ENCODE measurements at places on chromosomes 2 and 18.

DNA sequence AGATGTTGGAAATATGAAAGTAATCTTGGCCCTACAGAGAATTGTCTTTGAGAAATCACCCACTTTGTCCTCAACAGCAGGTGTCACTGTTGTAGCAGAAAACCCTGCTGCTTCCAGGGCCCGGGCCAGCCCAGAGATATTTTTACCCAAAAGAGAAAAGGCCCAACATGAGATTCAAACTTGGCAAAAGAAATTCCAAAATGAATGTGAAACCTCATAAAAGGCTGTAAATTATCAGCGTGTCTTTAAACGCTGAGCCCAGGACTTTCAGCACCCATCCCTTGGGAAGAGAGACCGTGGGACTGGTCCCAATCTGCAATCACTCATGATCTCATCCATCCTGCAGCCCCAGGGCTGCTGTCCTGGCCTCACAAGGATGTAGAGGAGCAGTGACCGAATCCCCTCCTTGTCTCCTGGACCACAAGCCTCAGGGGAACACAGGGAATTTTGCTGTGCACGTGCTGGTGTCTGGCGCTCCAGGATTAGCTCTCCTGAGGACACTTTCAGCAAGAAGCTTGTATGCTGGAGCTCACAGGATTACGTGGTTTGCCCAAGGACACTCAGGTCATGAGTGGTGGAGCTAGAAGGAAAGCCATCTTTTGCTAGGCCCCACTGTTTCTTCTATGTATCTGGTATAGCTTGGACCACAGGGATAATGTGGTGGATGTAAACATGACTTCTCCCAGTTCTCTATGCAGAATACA, 202.1 kb downstream of the RNF144A start:
- DNase-seq, result no peak

GRCh38 chr2:105377871-105378270, 21.0 kb downstream of the FHL2 start:
- DNase-seq, result no peak

- no peak for DNase-seq
Observed at GRCh38 chr2:177668617-177669016, 276.0 kb downstream of the AGPS start.

- no peak for DNase-seq
Observed at GRCh38 chr18:31438402-31438801, 9.1 kb upstream of the DSG3 start.

DNA sequence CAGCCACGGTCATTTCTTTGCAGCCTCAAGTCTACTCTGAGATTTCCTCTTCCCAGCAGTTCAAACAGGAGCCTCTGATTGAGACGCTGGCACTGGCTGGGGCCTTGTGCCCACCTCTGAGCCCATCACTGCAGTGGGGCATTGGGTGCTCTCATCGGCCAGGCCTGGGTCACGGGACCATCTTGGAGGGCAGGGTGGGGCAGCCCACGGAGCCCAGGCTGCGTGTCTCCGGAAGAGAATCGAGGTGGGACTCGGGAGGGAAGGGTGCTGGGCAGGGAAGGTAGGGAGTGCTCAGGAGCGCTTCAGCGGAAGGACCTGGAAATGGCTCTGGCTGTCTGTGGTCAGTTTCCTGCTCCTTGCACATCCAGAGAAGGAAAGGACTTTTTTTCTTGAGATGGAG, 82.4 kb downstream of the RTP5 start:
- no peak for DNase-seq

GRCh38 chr2:69012310-69013141, 453 bp upstream of the ANTXR1 start:
- DNase-seq, result no peak

- DNase-seq, result no peak
Observed at GRCh38 chr2:144240656-144241339, 279.1 kb downstream of the ZEB2 start.

- no peak for DNase-seq
Observed at GRCh38 chr2:121617042-121617599, 32.1 kb downstream of the CLASP1 start.

DNA sequence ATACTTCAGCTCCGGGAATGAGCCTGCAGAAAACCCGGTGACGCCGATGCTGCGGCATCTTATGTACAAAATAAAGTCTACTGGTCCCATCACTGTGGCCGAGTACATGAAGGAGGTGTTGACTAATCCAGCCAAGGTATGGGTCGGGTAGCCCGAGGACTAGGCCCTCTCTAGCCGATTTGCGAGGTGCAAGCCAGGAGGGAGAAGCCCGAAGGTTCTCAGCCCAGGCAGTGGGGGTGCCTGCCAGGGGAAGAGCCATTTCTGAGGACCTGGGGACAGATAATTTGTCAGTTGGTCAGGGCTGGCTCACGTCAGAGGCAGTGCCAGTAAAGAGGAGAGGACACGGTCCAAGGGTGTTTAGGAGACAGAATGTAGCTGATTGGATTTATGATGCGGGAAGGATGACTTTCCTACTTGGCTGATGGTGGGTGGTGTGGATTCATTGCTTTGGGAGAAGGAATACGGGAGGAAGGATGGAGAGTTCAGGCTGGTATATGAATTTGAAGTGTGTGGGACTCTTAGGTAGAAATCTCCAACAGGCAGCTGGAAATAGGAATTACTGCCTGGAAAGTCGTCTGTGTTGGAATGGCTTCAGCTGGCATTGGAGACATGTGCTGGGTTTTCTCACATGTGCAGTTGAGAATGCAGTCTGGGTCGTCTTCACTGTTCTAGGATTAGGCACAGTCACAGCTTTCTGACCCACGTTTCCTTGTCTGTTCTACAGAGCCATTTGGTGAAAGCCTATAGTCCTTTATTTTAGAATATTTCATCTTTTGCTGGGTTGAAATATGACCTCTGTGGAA, 874 bp downstream of the NDUFAF7 start:
- no peak for DNase-seq

GRCh38 chr2:29309090-29310029, 194.1 kb downstream of the CLIP4 start:
- no peak for DNase-seq

- DNase-seq, result no peak
Observed at GRCh38 chr2:190344276-190344827, 963 bp downstream of the INPP1 start.

- DNase-seq, result no peak
Observed at GRCh38 chr2:84891355-84892010, 10.6 kb upstream of the TRABD2A start.

- no peak for DNase-seq
Observed at GRCh38 chr18:24014986-24015638, 558 bp downstream of the TTC39C start.

GRCh38 chr2:153584244-153584643, 105.7 kb upstream of the RPRM start:
- DNase-seq, result no peak

- DNase-seq, result no peak
Observed at GRCh38 chr2:176385219-176385759, 116.0 kb downstream of the MTX2 start.

DNA sequence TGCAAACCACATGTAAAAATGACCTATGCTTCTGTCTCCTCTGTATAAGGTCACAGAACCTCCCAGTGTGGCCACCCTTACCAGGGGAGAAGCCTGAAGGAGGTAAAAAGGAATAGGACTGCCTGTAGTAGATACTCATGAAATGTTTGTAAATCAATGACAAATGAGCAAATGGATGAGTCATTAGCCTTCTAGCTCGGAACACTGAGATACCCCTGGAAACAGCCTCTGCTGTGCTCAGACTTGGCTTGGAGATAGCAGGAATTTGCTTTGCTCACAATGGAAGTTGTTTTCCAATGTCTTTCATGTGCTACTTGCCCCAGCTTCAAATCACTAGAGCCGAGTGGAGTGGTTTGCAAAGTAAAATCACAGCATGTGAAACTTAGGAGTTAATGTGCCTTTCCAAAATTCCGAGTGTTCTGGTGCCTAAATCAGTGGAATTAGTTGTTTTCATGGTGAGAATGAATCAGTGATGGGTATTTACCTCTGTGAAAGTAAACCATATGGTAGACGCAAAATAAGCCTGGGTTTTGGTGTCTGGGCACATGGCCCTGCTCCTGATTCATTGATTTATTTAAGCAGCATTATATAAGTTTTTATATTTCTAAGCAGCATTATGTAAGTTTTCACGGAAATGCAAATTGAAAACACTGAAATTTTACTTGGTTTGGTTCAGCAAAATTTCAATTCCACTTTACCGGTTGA, 154.0 kb upstream of the MAP3K20 start:
- no peak for DNase-seq

DNA sequence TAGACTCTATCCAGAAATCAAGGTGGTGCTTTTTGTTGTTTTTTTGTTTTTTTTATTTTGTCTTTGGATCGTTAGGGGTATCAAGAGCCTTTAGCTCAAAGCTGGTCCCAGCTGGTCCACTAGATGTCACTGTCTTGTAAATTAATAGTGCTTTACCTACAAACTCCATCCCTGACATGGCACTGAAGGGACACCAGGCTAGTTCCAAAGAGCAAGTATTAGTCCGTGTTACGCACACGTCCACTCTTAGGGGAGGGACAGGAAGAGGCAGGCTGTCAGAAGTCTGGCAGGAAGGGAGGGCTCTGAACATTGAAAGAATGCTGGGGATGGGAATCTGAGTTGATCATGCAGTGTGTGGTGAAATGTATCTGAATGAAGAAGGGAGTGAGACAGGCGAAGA, 85.9 kb upstream of the CCBE1 start:
- no peak for DNase-seq

- DNase-seq, result no peak
Observed at GRCh38 chr2:191049728-191050639, 36.0 kb upstream of the STAT1 start.

- DNase-seq, result no peak
Observed at GRCh38 chr2:38499548-38500282, 103.0 kb downstream of the HNRNPLL start.

- DNase-seq, result peak; percentile 3
Observed at GRCh38 chr18:35376393-35376741, 770 bp downstream of the ZNF396 start.

GRCh38 chr2:43329637-43330036, 103.2 kb upstream of the ZFP36L2 start:
- no peak for DNase-seq

- DNase-seq, result no peak
Observed at GRCh38 chr2:229712136-229712535, 2.2 kb downstream of the DNER start.

DNA sequence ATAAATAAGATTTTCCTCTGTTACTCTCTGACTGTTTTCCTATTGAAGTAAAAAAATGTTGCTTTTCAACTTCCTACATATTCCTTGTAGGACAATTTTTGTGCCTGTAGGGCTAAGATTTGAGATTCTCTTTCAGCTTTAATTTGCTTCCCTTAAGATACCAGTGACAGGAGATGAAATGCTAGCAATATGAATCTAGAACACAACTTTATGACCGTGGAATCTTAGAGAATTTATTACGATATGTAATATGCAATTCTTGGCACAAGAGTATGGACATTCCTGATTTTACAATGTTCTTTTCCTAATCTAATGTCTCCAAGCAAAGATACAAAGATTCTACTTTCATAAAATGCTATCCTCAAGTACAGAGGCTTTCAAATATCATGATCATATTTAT, 180.9 kb downstream of the KCNE4 start:
- DNase-seq, result no peak

- no peak for DNase-seq
Observed at GRCh38 chr2:2879781-2880180, 497.8 kb downstream of the EIPR1 start.

DNA sequence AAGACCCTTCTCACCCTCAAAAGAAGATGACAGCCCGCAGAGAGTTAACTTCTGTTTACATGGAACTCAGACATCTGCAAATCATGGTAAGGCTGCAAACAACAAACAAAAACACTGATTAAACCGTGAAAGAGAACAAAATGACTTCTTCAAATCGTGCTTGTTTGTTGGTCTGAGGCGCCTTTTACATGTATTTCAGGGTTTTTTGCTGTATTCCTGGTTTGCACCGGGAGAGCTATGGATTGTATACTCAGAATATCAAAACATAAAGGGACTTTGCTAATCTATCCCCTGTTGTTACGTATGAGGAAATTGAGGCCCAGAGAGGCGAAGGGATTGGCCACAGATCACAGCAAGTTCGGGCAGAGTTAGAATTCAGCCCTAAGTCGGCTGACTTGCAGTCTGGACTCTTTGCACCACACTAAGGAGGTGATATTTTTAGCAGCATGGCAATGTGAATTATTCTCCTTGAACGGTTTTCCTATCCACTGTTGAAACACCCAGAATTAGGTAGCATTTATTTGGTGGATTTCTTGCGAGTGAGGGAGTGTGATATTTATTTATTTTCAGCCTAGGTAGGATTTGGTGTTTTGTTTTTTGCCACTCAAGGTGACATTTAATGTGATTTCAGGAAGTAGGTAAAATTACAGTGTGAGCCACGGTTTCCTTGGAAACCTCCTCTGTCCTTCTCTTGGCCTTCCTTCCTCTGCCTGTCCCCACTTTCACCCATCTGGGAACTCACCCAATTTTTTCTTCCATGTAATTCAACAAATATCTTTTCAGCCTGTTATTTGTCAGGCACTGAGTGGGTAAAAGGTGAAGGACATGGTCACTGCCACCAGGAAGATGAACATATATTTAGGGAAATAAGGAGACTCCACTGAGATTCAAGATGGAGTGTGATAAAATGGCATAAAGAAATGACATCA, 980 bp upstream of the PDE6D start:
- no peak for DNase-seq

DNA sequence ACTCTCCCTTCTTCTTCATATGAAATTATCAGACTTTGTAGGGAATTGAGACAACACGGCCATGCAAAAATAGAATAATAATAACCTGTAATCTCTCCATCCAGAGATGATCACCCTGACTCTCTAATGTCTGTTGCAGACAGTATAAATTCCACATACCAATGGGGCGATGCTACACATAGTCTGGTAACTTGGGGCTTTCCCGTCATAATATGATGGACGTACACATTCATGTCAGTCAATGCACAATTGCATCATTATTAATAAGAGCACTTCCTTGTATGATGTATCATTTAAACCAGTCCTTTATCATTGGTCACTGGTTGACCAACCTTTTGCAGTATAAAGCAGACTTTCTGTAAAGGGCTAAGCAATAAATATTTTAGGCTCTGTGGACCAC, 39.5 kb upstream of the SCLY start:
- DNase-seq, result no peak

- no peak for DNase-seq
Observed at GRCh38 chr18:25516121-25516520, 164.2 kb upstream of the ZNF521 start.

DNA sequence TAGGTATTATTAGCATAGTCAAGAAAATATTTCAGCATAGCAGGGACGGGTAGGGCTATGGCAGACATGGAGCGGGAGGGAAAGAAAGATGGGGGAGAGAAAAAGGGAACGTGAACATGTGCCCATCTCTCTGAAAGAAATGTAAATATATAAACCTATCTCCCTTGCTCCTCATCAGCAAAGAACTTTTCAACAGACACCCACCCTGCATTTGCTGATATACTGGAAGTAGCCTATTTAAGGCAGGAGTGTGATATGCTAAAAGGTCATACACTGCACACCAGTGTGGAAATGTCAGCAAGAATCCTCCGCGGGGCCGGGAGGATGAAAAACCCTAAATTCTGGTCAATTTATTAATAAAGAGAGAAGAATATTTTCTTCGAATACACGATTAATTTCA, 1.7 kb downstream of the MBOAT2 start:
- DNase-seq, result no peak

- no peak for DNase-seq
Observed at GRCh38 chr2:96580771-96581170, 44.2 kb downstream of the ARID5A start.

- no peak for DNase-seq
Observed at GRCh38 chr2:161030260-161031063, 129.8 kb upstream of the TANK start.

GRCh38 chr2:97728091-97728731, 14.8 kb downstream of the ZAP70 start:
- no peak for DNase-seq

All from stimulated activated CD8-positive, alpha-beta memory T cell treated with anti-CD3 and anti-CD28 coated beads, Interleukin-15, amount 100 ng/mL, for 24 hours (primary cell).